ENCODE measurements at places on chromosomes 5 and 9.

DNA sequence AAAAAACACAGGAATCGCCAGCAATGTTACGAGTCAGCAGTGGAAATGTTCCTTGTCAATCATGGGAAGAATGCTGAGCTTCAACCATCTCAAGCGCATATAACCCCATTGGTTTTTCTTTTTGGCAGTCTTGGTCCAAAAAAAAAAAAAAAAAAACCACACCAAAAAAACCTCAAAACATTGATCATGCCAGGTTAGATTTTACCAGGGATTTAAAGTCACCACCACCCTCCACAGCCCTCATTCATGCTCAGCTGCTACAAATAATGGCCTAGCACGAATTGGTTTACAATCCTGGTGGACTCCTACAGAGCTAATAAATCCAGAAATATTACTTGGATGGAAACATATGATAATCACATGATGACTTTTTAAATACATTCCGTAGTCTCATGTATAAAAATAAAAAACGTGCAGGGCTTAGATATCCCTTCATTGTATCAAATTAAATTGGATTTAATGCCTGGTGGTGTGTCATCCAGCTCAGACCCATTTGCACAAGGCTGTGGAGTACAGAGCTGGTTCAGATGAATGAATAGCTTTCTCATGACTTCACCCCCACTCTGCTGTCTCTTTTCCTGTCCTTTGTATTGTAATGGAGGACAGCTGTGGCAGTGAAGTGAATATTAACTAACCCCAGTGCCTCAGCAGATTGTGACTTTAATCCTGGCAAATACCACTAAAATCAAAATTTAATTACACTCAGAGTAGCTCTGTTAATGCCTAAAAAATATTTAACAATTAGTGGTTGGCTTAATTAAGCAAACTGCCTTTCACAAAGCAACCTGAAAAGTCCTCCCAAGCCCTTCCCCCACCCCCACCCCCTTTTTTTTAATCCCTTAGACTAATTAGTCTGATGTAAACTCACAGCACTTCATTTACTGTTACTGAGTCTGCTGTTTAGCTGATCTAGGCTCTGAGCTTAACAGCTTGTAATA, 626.5 kb upstream of the ZNF608 start:
- DNase-seq: no peak

GRCh38 chr9:79670269-79670961, 98.7 kb downstream of the TLE4 start:
- no peak for DNase-seq

DNA sequence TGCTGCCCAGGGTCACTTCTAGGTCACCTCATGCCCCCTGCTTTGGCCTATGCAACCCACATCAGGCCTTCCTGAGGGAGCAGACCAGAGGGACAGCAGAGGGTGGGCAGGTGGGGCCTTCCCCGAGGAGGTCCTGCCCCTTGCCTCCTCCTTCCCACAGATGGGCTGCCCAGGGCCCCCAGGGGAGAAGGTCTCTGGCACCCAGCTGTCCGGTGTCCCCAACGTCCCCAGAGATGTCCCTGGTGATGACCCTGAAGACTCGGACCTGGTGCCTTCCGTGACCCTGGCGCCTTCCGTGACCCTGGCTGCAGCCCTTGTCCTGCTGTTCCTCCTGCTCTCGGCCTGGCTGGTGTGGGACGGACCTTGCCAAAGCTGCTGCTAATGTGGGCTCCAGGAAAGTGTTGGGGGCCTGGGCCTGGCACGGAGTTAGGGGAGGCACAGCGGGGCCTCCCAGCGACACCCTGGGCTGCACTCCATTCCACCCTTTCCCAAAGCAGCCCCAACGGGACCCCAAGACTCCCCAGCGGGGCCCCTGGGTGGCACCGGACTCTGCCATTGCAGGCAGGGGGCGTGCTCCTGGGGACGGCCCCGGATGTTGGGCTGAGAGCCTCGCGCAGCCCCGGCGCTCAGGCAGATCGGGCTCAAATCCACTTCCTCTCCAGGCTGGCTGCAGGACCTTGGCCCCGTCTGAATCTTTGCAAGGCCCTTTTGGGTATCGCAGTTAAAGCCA, 6.8 kb upstream of the SLC2A6 start:
- DNase-seq: no peak

DNA sequence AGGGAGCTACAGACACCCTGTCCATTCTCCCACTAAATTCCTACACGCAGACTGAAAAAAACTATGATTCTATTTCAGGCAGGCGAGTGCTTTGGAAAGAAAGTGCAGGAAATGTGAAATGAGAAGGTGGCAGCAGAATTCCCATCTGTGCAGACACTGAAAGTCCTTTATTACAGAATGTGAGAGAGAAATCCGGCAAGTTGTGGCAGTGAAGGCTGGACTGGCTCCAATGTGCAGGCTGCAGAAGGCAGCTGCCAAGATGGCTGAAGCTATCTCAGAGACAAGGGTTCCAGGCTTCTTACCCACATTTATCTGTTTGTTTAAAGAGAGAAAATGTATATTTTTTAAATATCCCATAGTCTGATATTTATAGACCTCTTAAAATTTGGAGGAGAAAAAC, 161.8 kb upstream of the VLDLR start:
- DNase-seq: no peak

DNA sequence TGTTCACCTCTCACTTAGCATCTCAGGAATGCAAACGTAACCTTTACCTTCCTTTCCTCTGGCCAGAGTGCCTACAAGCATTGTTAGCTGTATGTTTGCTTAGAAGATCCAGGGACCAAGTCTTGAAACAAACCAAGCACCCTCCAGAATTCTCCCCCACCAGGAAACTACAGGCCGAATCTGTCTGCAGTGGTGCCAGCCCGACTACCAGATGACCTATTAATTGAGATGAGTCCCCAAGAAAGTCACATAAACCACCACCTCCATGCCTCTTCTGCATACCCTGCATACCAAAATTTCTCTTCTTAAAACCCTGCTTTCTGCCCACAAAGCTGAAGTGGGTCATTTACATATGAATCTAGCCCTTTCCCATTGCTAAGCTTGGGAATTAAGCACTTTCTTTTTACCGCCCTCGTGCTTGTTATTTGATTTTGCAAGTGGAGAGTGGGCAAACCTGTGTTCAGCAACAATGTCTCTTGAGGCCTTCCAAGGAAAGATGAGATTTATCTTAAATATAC, 1239.1 kb downstream of the CDH12 start:
- no peak for DNase-seq

GRCh38 chr5:66144834-66145390, 812 bp downstream of the SREK1 start:
- DNase-seq: no peak

DNA sequence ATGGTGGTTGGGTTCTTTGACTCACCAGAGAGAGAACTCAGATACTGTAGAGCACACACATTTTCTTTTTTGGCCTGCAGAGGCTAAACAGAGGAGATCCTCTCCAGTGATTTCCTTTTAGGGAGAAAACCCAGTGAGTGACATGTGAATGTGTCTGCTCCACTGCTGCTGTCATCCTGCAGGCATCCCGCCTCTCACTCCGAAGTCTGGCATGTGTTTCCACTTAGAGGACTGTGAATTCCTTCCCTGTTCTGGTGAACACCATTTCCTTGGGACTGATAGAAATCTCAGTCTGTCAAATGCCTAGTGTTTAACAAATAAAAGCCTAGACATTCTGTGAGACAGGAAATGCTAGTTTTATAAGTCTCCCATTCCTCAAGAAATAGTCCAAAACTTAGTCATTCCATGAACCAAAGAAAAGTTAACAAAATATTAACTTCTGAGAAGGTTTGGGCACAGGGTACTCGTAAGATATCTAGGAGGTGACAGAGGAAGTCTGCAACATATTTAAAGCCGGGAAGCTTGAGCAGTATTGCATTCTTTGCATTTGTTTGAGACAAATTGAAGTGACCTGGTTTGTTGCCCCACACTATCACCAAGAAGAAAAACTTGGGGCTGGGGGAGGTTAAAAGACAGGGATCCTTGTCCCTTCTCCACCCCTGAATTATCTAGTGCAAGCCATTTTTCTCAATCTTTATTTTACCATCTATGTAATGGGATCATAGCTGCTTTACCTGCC, 74.9 kb upstream of the NIPAL4 start:
- no peak for DNase-seq

GRCh38 chr9:78806492-78807160, 509.7 kb downstream of the PSAT1 start:
- DNase-seq: no peak

Measured in NCI-H1048 (cell line).